Stimulated activated CD4-positive, alpha-beta T cell treated with anti-CD3 and anti-CD28 coated beads, Interleukin-12 subunit alpha, Interleukin-12 subunit beta, amount 100 ng/mL, for 24 hours (primary cell): ENCODE measurements at places on chromosomes 16 and 17.

GRCh38 chr17:67481808-67482207 lies 104.7 kb downstream of the PITPNC1 start:
- no peak for DNase-seq

DNA sequence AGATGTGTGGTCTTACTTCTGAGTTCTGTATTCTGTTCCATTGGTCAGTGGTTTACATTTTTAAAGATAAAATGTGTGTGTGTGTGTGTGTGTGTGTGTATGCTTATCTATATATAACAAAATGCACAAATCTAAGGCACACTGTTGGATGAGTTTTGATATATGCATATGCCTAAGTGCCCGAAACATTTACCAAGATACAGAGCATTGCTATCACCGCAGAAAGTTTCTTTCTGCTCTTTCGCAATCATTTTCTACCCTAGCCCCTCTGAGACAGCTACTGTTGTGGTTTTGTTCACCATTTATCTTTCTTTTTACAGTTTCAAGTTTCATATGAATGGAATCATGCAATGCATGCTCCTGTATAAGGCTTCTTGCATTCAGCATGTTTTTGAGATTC lies 97.0 kb downstream of the MRTFB start:
- DNase-seq = no peak

GRCh38 chr17:82402865-82403264 lies 15.3 kb upstream of the HEXD start:
- DNase-seq = no peak

GRCh38 chr17:43069368-43069898 lies 44.4 kb downstream of the RND2 start:
- no peak for DNase-seq

- no peak for DNase-seq
Observed at GRCh38 chr16:84498223-84498610, 6.2 kb downstream of the MEAK7 start.
